ENCODE measurements at places on chromosomes 3 and 15.

GRCh38 chr3:59885101-59885500 lies 835.3 kb upstream of the CFAP20DC start:
- no peak for DNase-seq

DNA sequence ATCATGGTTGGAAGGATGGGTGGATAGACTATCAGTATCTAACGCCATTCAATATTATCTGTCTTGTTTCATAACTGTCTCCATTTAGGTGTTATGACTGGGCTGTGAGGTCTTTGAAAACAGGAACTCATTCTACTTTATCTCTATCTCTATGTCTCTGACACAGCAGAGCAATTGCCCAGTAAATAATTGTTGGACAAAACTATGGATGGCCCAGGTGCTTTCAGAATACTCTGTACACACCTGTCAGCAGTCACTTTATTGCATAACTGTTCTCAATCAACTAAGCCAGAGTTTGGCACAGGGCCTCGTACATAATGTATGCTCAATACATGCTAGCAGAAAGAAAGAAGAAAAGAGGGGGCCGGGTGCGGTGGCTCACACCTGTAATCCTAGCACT lies 210.3 kb downstream of the OPA1 start:
- DNase-seq = no peak

DNA sequence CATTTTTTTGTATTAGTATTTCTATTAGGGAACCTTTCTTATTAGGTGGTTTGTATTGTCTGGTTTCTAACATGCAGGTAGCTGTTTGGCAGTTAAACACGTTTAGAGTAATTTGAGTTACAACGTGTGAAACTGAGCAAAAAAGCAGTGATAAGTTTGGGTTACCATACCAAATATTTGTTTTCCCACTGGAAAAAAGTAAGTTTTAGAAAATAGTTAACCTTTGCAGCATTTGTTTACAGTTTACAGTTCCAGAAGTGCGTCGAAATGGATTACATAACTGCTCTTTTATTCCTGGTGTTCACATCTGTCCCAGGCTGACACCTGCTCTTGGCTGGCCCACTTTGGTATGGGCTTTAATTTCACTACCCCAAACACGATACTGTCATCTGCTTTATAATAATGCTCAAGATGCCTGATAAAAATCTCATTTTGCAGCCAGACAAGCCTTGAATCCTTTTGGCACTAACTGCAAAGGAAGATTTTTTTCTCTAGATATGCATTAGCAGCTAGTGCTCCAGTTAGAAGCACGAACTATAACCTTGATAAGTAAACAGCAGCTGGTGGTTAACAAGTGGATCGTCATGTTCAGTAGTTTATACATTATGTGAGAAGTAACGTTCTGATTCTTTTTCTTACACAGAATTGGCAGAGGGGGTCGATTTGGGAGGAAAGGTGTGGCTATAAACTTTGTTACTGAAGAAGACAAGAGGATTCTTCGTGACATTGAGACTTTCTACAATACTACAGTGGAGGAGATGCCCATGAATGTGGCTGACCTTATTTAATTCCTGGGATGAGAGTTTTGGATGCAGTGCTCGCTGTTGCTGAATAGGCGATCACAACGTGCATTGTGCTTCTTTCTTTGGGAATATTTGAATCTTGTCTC lies 5.3 kb downstream of the EIF4A2 start:
- DNase-seq = no peak

- DNase-seq = no peak
These were observed 115.1 kb upstream of the ARHGEF3 start for GRCh38 chr3:56916716-56917360.

DNA sequence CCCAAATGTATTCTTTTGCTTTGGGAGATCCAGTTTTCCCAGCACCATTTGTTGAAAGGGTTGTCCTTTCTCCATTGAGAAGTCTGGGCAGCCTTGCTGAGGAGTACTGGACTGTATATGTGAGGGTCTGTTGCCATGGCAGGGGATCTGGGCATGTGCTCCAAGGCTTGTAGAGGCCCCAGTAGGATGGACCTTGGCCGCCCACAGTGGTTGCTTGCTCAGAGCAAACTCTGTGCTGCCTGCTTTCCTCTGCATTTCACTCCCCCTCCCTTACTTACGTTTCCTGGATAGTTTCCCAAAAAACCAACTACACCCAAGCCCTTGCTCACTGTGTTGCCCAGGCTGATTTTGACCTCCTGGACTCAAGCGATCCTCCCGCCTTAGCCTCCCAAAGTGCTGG lies 97.2 kb upstream of the PRR23E start:
- no peak for DNase-seq

- no peak for DNase-seq
These were observed 4.6 kb upstream of the DENND4A start for GRCh38 chr15:65796610-65797078.

GRCh38 chr15:75718328-75718727 lies 5.7 kb upstream of the CSPG4 start:
- DNase-seq = no peak

- no peak for DNase-seq
These were observed 161.8 kb upstream of the CBLB start for GRCh38 chr3:106030627-106030963.

DNA sequence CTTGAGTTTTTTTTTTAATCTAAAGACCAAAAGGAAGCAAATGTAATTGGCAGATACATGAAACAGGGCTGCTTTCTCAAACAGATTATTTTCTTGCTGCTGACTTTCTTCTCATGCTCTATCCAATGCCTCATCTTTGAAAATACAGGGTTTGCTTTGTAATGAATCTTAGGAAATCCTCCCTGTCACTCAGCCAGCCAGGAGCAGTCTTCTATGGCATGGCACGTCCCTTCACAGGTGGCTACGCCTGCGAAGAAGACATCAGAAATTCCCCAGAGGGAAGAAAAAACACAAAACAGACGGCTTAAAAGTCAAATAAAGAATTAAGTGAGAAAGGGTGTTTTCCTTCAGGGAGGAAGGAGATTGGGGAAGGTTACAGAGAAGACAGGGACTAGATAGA lies 242.5 kb downstream of the IGSF11 start:
- DNase-seq = no peak

GRCh38 chr3:64244011-64244942 lies 19.0 kb upstream of the PRICKLE2 start:
- no peak for DNase-seq

DNA sequence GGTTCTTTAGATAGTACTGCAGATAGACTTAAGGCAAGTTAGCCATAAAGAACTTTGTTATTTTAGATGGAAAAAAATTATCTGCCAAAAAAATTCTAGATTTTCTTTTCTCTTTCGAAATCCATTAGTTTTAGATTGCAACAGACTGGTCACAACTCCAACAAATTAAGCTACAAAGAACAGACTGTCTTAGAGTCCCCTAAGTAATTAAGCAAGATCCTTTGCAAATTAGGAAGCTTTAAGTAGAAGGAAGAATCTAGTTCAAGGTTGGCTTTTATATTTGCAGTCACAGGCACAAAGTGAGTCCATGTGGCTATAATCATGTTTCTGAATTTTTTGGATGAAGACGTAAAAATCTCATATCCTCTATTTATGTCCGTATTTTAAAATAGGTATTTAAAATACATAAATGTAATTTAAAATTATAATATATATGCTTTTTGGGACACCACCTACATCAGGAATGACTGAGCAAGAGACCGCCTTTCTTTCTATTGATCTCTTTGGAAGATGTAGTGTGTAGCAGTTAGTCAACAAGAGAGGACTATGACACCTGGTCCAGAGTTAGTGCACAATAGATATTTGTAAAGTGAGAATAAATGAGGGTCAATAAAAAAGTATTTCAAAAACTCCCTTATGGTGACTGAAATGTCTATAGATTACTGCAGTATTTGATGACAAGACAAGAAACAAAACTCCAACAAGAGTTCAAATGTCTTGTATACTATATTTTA lies 34.4 kb downstream of the TMEM45A start:
- DNase-seq = no peak

GRCh38 chr3:6717026-6717943 lies 143.6 kb upstream of the GRM7 start:
- DNase-seq = no peak

- DNase-seq = no peak
These were observed 75.2 kb upstream of the MYZAP start for GRCh38 chr15:57516327-57517029.

DNA sequence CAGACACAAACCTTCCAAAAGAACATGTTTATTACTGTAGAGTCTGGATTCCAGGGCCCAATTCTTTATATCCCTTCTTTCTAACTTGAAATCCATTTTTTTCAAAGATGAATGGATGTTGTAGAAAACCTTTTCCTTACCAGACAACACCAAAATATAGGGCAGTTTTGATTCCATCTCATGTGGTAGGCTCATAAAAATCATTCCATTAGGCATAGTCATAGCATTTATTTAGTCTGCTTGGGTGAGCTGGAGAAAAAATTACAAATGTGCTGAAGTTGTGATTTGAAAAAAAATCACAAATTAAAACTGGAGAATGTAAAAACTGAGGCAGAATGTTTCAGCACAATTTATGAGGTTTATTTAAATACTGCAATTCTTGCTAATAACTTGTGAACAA lies 199.3 kb upstream of the TBC1D5 start:
- DNase-seq = no peak

GRCh38 chr15:40053079-40053830 lies 14.3 kb upstream of the SRP14 start:
- DNase-seq = no peak

- peak; percentile 37 for DNase-seq
These were observed at the start of gene SOX14 for GRCh38 chr3:137764001-137764433. Gene SOX14, plus strand, starts transcription at chr3:137764315. Its CDS starts 470 bp downstream, at chr3:137764785.

- DNase-seq = no peak
These were observed 95.7 kb downstream of the SAMMSON start for GRCh38 chr3:70095260-70095659.

- DNase-seq = no peak
These were observed 100.8 kb downstream of the OPA1 start for GRCh38 chr3:193693774-193694173.

GRCh38 chr3:171704002-171704401 lies 106.3 kb downstream of the PLD1 start:
- DNase-seq = no peak

DNA sequence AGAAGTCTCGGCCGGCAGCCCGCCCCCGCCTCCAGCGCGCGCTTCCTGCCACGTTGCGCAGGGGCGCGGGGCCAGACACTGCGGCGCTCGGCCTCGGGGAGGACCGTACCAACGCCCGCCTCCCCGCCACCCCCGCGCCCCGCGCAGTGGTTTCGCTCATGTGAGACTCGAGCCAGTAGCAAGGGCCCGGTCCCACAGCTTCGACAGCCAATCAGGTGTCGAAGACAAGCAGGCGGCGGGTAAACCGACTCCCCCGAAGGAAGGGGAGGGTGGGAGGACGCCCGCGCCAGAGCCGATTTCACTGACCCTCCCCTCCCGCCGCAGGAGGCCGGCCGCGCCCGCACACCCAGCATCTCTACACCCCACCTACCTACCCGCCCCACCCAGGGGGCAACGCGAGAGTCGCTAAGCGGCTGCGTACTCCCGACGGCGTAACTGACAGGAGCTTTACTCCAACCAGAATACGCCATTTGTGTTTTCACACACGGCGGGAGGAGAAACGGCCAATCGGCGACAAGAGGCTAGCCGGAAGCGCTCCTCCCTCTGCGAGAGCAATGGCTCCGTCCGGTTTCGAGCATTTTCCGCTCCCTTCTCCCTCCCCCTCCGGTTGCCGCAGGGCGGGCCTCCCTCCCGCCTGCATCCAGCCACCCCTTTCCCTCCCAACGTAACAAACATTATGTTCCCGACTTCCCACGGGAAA lies 633 bp upstream of the SETD5 start:
- peak; percentile 99 for DNase-seq

DNA sequence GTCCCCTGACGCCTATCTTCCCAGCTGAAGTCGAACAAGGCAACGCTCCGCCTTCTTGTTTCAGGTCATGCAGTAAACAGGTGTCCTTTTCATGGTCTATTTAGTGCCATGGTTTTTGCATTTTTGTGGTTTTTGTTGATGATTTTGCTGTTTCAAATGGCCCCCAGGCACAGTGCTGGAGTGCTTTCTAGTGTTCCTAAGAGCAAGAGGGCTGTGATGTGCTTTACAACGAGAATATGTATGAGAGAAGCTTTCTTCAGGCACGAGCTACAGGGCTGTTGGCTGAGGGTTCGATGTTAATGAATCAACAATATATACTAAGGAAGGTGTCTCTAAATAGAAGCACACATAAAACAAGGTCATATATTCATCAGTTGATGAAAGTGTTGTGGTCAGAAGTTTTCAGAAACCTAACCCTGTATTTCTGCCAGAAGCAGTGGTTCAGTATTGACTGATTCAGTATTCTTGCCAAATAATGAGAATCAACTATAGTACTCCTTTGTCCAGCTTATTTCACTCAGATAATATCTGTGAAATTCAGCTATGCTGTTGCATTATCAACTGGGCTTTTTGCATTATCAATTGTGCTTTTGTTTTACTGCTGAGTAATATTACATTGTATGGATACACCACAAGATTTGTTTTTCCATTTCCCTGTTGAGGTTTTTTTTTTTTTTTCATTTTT lies 18.5 kb downstream of the LIMD1 start:
- DNase-seq = no peak

GRCh38 chr15:54150255-54150654 lies 172.0 kb downstream of the UNC13C start:
- no peak for DNase-seq

Measured in Right ventricle myocardium inferior (tissue), 1 donor.